Mononuclear cell (primary cell): ENCODE measurements at places on chromosomes 3 and 15. TPM values are rescaled to one million over a fixed set of nuclear protein-coding genes. Genes with fewer than 3 reads are reported as not detected.

RHOV gene
- total RNA-seq: not detected

KLHL6 gene
- 24.9 TPM for total RNA-seq

IDH2 gene
- 44.6 TPM for total RNA-seq

ABTB1 gene
- total RNA-seq: 27.3 TPM

NKIRAS1 gene
- total RNA-seq: 5.1 TPM

MOBP gene
- total RNA-seq: 0.10 TPM
